ENCODE measurements at places on chromosomes 2 and 18.

- no peak for DNase-seq
Measured at GRCh38 chr2:238808761-238809160, 39.1 kb upstream of the TWIST2 start.

- no peak for DNase-seq
Measured at GRCh38 chr2:223587301-223587700, 14.9 kb downstream of the SCG2 start.

DNA sequence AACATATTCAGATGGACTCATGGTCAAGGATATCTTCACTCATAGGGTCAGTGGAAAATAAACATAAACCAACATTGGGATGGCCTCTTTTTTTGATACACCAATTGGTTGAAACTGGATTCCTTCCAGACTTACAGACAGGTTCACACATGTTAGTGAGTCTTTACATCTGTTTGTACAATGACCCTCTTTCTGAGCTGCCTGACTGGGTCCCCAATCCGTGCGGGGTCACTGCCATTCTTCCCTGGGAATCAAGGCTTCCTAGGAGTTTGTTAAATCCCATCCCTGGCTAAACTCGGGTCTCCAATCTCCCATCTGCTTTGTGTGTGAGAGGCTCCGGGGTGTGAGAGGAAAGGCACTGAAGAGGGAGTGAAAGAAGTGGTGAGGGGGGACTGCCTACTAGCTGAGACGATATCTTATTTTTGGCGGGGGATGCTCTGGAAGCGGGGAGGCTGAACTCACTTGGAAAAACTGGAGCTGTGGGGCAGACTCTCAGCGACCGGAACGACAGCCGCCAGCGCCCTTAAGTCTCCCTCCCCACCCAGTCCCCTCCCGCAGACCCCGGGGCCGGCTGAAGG lies 487 bp downstream of the STARD6 start:
- DNase-seq: no peak

GRCh38 chr2:68736086-68736485 lies 1.5 kb downstream of the ARHGAP25 start:
- no peak for DNase-seq

DNA sequence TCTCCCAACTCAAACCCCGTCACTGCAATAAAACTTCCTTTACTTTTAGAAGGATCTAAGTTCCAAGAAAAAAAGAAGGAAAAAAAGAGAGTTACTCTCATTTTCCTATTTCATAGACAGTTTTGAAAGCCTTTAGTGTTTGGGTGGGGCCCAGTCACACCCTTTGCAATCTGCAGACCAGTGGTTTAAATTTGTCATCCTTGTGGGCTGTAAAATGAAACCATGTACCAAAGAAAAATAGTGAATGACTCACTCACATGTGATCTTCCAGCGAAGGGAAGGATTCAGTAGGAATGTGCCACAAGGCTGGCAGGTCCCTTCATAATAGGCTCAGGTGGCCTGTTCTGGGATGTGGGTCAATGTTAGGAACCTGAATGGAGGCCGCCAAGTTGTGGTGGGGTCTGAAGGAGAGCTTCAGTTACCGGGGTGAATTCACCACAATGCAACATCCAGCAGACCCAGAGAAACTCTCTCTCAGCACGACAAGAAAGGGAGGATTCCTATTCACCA lies 28.3 kb downstream of the ANXA4 start:
- peak; percentile 38 for DNase-seq

- DNase-seq: no peak
Measured at GRCh38 chr2:118589721-118590120, 257.7 kb downstream of the EN1 start.

DNA sequence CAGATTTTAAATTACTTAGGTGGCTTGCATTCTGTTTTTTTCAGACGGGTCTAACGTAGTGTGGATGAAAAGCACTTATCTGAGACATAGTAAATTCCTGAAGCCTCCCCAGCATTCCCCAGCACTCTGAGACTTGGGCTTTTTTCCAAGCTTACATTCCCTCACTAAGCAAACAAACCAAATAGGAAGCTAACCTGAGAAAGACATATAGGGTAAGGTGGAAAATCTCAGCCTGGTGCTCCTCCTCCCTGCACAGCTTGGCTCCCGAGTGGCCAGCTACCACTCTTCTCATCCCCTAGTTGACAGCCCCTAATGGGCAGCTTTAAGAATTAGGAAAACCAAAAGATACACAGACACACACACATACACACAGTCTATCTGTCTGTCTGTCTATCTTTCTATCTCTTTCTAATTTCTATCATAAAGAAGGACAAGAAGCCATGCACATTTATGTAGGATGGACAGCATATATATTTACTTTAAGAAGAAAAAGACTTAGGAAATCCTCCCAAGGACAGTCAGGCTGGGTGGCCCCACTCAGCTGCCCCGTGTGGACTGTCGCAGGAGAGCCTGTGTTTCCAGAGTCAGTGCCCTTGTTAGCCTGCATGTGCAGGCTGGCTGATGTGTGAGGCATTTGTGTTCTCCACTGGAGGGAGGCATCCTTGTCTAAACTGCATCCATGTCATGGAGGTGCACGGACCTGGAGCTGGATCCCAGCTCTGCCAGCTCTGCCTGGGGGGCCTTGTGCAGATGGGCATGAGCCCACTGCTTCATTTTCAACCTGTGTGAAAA lies 8.2 kb downstream of the CNNM3 start:
- no peak for DNase-seq

- no peak for DNase-seq
Measured at GRCh38 chr18:48835745-48836170, 115.0 kb downstream of the SMAD7 start.

GRCh38 chr2:128299628-128300027 lies 19.0 kb downstream of the HS6ST1 start:
- no peak for DNase-seq

DNA sequence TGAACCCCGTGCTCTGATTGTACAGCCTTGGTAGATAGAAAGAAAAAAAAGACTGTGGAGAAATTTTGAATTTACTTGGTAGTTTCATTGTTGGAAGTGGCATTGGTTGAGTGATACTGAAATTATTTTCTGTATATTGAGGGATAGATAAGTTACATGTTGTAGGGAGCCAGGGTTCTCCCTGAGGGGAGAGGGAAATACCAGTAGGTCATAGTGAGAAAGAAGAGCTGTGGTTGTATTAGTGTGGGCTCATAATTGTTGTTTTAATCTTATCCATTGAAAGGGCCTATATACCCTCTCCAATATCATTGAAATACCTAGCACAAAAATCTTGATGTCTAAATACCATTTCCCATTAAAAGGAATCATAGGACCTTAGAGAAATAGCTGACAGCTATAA lies 16.9 kb upstream of the RAB31 start:
- no peak for DNase-seq

DNA sequence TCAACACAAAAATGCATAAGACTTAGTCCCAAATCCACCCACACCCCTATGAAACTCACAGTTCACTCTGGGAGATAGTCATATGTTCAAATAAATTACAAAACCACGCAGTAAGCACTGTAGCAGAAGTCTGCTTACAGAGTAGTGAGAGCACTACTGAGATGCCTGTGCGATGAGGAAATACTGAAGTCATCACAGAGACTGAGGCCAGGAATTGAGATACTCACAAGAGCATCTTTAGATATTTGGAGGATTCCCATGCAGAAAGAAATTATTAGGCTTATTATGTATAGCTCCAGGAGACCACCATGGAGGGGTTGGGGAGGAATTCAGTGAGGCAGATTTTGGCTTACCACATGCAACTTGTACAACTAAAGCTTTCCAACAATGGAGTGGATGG lies 82.3 kb downstream of the ANTXR1 start:
- no peak for DNase-seq

GRCh38 chr2:168462543-168463045 lies 6.5 kb downstream of the CERS6 start:
- DNase-seq: no peak

DNA sequence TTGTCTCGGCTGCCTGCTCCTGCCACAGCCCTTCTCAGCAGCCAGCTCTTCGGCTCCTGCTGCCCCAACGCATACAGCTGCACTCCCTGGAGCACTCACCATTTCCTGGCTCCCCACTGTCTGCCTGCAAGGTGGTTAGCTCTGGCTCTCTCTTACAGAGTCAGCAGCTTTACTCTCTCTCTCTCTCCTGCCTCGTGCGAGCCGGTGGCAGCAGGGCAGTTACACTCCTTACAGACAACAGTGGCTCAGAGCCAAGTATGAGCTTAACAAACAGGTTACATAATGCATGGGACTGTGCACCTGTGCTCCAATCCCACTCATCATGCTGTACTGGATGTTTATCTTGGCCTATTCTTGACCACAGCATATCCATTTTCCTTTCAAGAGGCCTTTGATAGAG lies 47.4 kb upstream of the DNAJC10 start:
- no peak for DNase-seq

DNA sequence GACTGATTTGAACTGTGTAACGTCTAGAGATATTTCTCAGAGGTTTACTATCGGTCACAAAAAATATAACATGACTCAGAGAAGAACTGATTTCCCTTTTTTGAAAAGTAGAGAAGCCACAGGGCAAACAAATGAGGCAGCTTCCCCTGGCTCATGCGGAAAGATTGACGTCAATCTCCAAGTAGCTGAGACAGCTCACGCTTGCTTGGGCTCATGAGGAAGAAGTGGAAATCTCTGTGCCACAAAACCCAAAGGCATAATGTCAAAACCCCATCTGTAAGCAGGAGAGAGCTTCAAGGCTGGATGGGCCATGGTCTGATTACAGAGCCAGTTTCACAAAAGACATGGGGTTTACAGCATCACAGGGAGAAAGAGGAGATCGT lies 188.1 kb downstream of the ARL4C start:
- peak; percentile 88 for DNase-seq

GRCh38 chr2:183950673-183951072 lies 647.7 kb upstream of the ZNF804A start:
- DNase-seq: no peak

DNA sequence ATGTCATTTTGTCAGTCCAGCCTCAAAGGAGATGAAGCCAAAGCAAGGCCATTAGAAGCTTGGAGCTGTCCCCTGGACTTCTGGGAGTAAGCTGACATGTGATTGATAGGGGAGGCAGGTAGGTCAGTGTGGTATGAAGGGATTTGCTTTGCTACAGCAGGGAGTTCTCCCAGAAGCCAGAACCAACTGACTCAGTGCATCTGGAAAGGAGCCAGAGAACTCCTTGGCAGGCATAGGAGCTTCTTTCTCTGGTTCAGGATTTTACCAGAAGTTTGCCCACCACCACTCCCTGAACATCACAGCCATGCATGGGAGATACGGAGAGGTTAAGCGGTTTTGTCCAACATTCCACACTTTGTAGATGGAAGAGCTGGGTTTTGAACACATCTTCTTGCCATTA lies 24.5 kb upstream of the KCNE4 start:
- no peak for DNase-seq

- DNase-seq: no peak
Measured at GRCh38 chr2:32745675-32746074, 117.8 kb downstream of the TTC27 start.

- DNase-seq: no peak
Measured at GRCh38 chr2:64142741-64143168, 1.5 kb downstream of the PELI1 start.

- DNase-seq: no peak
Measured at GRCh38 chr2:218622606-218623365, 15.1 kb downstream of the PLCD4 start.

- DNase-seq: no peak
Measured at GRCh38 chr2:222088561-222088960, 210.2 kb downstream of the PAX3 start.

DNA sequence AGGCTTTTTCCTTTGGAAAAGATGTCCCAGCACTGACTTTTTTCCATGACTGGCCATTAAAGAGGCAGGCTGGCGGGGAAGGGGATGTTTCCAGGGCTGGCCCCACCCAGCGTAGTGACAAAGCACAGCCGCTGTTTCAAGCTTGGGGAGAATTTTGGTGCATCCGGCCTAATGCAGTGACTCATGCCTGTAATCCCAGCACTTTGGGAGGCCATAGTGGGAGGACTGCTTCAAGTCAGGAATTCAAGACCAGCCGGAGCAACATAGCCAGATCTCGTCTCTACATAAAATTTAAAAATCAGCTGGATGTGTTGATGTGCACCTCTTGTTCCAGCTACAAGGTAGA lies 78.0 kb upstream of the SH3BP4 start:
- DNase-seq: no peak

- no peak for DNase-seq
Measured at GRCh38 chr2:6896930-6897759, 19.6 kb downstream of the RSAD2 start.

- no peak for DNase-seq
Measured at GRCh38 chr18:48326901-48327675, 82.1 kb downstream of the ZBTB7C start.

GRCh38 chr2:32805104-32806095 lies 141.4 kb upstream of the LTBP1 start:
- DNase-seq: no peak

DNA sequence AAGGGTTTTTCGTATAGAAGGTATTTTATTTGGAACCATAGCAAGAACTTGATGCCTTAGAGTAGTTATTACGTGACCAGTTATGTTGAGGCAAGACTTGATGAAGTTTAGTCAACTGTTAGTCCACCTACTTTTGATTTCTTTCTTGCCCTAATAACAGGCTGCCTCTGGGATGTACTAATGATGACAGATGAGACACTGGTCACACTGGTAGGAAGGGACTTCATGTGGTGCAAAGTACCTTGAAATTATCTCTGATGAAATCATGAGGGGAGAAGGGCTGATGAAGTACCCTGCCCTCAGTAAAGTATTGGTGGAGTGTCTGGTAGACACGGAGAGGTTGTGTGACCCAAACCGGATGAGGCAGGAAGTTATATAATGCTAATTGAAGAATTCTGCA lies 5.4 kb downstream of the DIS3L2 start:
- DNase-seq: no peak

GRCh38 chr2:203869223-203870042 lies 1.9 kb downstream of the CTLA4 start:
- peak; percentile 42 for DNase-seq

- DNase-seq: no peak
Measured at GRCh38 chr18:27240383-27240782, 55.3 kb upstream of the CHST9 start.

- no peak for DNase-seq
Measured at GRCh38 chr18:7958081-7958896, 391.2 kb downstream of the PTPRM start.

DNA sequence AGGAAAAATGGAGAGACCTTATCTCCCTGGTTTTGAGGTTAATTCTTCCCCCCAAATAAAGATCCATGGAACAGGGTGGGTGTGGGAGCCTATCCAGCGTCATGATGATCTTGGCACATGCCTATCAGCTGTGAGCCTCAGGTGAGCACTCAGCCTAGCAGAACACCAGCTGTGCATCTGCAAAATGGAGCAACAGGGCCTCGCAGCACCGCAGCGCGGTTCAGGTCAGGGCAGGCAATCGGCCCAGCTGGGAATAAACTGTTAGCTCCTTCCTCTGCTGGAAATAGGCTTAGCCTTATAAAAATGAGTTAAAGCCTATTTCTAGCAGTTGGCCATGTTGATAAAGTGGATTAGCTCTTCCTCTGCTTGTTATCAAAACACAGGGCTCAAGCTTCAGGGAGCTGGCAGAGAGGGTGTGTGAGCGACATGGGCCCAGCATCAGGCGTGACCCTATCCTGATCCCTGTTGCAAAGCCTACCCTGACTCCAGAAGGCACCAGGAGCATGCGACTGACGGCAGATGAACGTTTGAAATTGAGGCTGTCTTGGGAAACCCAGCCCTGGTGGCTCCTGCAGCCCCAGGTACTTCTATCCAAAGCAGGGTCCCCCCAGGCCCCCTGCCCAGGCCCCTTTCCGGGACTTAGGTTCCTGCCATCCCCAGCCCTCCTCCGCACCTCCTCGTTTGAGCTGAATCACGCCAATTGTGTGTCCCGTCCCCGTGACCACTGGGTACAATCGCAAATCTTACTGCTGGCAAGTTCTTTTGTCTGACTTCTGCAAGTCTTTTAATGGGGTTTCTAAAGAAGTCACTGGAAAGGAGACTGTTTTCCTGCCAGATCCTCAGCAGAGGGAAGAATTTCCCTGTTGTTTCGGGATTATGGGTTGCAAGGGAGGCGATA lies 35.4 kb downstream of the ARHGEF4 start:
- no peak for DNase-seq

Measured in CD8-positive, alpha-beta T cell (primary cell).